ENCODE measurements at places on chromosomes 7 and 10.

DNA sequence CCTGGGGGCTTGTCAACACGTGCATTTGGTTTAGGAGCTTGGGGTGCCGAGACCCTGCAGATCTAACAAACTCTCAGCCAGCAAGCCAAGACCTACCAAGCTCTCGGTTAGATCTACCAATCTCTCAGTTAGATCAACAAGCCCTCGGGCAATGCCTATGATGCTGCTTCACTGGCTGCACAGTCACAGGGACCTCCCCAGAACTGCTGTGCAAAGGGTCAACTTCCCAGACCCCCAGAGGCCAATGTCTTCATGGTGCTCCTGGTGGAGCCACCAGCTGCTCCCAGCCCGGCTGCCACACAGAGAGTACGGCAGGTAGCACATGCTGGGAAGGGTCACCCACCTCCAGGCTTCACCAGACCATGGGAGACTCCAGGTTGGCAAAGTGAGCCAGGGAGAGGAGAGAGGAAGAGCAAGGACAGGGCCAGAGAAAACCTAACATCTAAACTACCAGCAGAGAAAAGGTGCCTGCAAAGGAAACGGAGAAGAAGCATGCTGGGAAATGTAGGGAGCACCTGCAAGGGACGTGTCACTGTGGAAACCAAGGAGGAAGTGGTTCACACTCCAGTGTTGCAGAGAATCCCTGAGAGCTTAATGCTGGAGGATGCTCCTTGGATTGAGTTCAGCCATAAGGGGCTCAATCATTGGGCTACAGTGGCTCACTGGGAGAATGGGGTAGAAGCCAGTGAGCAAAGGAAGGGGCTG is 51.5 kb upstream of the GDF10 start:
- no peak overlapping the region for H3K4me3 ChIP-seq
- H3K27ac ChIP-seq: no peak overlapping the region
- H3K36me3 ChIP-seq: no peaks in the 10 kb centered on the region
- DNase-seq: no peak
- no peaks in the 10 kb centered on the region for H3K27me3 ChIP-seq
- no peaks in the 10 kb centered on the region for H3K4me1 ChIP-seq

DNA sequence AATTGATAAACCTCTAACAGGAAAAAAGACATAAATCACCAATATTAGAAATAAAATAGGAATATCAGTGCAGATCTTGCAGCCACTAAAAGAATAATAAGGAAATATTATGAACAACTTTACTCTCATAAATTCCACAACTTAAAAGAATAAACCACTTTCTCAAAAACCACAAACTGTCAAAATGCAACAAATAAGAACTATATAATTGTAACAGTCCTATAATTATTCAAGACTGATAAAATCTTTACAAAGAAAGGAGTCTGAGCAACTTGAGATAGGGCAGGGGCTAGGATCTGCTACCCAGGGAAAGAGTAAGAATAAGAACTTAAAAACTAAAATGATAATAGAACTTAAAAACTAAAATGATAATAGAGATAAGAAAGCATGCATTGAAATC is 169.5 kb upstream of the GDF10 start:
- no peaks in the 10 kb centered on the region for H3K4me1 ChIP-seq
- H3K27me3 ChIP-seq: no peaks in the 10 kb centered on the region

GRCh38 chr10:120480065-120480600 is 23.1 kb downstream of the PLPP4 start:
- DNase-seq: no peak
- H3K36me3 ChIP-seq: no peaks in the 10 kb centered on the region
- no peak overlapping the region for H3K27ac ChIP-seq

DNA sequence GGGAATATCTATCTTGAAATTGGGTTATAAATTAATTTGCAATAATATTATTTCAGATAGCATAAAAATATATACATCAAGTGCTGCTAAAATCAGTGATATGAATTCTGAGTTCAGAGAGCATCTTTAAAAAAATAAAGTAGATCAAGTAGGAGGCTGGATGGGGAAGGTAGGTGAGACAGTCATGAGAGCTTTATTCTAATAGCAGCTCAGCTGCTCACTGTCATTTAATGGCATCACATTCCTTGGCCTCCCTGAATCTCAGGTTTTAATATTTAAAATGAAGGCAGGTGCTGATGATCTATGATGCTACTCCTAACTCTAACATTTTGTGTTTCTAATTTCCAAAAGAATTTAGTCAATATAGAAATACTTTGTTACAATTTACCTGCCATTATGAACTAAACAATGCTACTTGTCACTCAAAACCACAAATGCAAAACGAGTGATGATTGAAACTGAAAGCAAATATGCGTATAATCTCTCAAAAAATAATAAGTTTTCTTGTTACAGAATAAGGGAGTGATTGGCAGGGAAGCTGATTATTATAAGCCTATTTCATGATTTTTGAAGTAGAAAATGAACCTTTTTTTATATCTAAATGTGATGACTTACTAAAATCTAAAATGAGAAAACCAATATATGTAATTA is 147.6 kb upstream of the CSTF2T start:
- H3K4me3 ChIP-seq: no peak overlapping the region
- H3K4me1 ChIP-seq: no peaks in the 10 kb centered on the region
- no peaks in the 10 kb centered on the region for H3K36me3 ChIP-seq
- no peaks in the 10 kb centered on the region for H3K27me3 ChIP-seq
- no peak for DNase-seq

- H3K4me3 ChIP-seq: no peak overlapping the region
- H3K36me3 ChIP-seq: no peaks in the 10 kb centered on the region
These were observed 148.2 kb upstream of the WNT16 start for GRCh38 chr7:121180436-121181063.

DNA sequence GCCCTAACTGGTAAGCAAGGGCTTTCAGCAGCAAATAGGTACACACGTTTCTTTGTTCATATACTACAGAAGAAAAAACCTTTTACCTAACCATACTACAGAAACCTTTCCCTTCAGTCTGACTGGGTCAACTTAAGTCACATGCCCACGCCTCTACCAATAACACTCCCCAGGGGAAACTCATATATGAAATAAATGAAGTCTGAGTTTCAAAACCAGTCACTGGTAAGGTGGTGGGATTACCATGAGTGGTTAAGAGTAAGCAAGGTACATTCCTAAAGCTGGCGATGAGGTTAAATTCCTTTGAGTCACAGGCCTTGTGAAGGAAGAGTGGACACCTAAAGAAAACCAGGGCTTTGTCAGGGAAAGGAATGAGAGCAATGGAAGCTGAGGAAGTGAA is 21.4 kb upstream of the KIF20B start:
- H3K27me3 ChIP-seq: no peaks in the 10 kb centered on the region
- H3K4me3 ChIP-seq: no peak overlapping the region
- H3K27ac ChIP-seq: no peak overlapping the region
- no peak for DNase-seq
- H3K36me3 ChIP-seq: no peaks in the 10 kb centered on the region
- H3K4me1 ChIP-seq: no peaks in the 10 kb centered on the region

- H3K4me1 ChIP-seq: no peaks in the 10 kb centered on the region
- H3K4me3 ChIP-seq: no peak overlapping the region
- DNase-seq: no peak
- no peak overlapping the region for H3K27ac ChIP-seq
- H3K36me3 ChIP-seq: no peaks in the 10 kb centered on the region
These were observed 99.6 kb downstream of the STRA8 start for GRCh38 chr7:135333200-135333599.

DNA sequence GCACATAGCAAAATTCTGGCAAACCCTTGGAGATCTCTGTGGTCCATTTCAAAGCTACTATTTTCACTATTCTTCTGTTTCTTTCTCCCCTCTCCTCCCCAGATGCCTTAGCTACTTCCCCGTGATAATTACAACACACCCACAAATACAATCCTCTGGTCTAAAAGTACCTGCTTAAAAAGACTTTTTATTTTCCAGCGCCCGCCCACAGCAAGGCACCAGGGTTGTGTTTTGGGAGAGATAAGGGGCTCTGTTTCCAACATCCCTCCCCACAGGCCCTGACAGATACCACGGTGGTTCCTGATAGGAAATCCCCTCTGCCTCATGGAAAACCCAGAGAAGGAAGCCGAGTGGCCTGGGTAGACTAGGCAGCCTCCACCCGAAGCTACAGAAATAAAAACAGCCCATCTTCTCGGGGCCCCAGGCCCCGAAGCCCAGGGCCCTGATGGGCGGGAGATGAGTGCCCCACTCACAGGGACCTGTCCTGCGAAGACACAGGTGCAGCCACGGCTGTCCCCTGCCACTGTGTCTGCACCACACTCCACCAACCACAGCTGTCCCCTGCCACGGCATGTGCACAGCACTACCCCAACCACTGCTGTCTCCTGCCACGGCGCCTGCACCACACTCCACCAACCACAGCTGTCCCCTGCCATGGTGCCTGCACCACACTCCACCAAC is 19.7 kb downstream of the CALML5 start:
- H3K27me3 ChIP-seq: no peaks in the 10 kb centered on the region
- no peaks in the 10 kb centered on the region for H3K4me1 ChIP-seq
- H3K36me3 ChIP-seq: no peaks in the 10 kb centered on the region
- H3K4me3 ChIP-seq: no peak overlapping the region
- H3K27ac ChIP-seq: no peak overlapping the region

DNA sequence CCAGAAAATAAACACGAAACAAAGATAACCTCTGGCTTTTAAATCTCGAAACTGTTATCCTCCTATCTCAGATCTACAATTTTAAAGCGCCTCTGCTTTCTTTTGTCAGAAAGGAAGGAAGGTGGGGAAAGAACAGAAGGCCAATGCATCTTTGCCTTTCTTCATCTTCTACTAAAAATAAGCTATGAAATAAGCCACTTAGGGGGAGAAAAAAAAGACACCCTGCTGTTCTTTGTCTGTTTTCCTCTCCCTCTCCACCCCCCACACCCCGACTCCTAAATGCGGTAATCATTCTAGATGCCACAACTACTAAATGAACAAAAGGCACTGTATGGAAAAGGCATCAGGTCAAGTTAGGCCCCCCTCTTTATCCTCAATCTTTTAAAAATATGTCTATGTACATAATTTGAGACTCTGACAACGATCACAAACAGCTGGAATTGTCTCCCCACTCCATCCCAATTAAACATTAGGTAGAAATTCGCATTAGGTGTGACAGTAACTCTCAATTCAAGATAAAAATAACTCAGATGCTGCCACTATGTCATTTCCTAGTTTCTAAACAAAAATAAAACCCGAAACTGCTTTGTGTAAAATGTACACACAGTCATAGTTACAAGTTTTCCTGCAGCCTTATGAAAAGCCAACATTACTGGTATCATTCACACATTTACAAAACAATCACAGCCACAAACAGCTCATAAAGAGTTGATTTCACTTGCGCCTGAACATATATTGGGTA is 2.4 kb downstream of the UBE2H start:
- H3K27me3 ChIP-seq: no peaks in the 10 kb centered on the region
- peak overlapping the region; percentile 63 for H3K4me3 ChIP-seq
- peak overlapping the region; percentile 96 for H3K27ac ChIP-seq
- peak; percentile 37 for DNase-seq

DNA sequence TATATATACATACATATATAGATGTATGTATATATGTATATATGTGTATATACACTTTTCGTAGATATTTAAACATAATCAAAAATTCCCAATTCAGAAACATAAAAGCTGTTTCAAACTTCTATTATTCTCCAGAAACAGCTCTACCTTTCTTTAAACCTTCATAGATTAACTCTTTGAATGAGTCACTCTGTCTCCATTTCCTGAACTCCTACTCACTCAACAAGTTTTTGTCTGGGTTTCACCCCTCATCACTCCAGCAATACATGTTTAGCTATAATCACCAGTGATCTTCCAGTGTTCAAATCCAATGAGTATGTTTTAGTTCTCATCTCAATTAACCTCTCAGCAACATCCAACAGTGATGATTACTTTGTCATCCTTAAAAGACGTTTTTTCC is 9.6 kb downstream of the DGKB start:
- H3K4me1 ChIP-seq: no peaks in the 10 kb centered on the region
- no peak for DNase-seq
- no peak overlapping the region for H3K4me3 ChIP-seq
- H3K36me3 ChIP-seq: no peaks in the 10 kb centered on the region
- no peaks in the 10 kb centered on the region for H3K27me3 ChIP-seq

DNA sequence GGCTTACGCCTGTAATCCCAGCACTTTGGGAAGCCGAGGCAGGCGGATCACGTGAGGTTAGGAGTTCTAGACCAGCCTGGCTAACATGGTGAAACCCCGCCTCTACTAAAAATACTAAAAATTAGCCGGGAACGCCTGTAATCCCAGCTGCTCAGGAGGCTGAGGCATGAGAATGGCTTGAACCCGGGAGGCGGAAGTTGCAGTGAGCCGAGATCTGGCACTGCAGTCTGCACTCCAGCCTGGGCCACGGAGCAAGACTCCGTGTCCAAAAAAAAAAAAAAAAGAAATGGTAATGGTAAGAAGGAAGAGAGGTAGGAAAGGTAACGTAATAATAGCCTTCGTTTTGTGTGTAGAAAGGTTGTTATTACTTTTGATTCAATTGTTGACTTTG is 1.2 kb downstream of the HSPA14 start:
- peak; percentile 53 for DNase-seq
- no peaks in the 10 kb centered on the region for H3K4me1 ChIP-seq
- H3K27me3 ChIP-seq: no peaks in the 10 kb centered on the region
- H3K27ac ChIP-seq: peak overlapping the region; percentile 72
- peaks cover 8% of the 10 kb centered on the region for H3K36me3 ChIP-seq

GRCh38 chr10:13658871-13659685 is 72.3 kb downstream of the PRPF18 start:
- H3K27ac ChIP-seq: no peak overlapping the region
- no peaks in the 10 kb centered on the region for H3K27me3 ChIP-seq
- H3K4me1 ChIP-seq: no peaks in the 10 kb centered on the region

GRCh38 chr10:126458466-126458865 is 70.2 kb upstream of the ADAM12 start:
- no peaks in the 10 kb centered on the region for H3K36me3 ChIP-seq
- no peak overlapping the region for H3K4me3 ChIP-seq
- no peak overlapping the region for H3K27ac ChIP-seq
- H3K27me3 ChIP-seq: no peaks in the 10 kb centered on the region

All from colonic mucosa (tissue), 4 donors.